ENCODE measurements at places on chromosomes 3 and 15.
A peak's percentile ranks its signal among the peaks of the same experiment; 100 is the strongest.

GRCh38 chr3:32553459-32553858 is 17.2 kb downstream of the DYNC1LI1 start:
- DNase-seq: no peak

DNA sequence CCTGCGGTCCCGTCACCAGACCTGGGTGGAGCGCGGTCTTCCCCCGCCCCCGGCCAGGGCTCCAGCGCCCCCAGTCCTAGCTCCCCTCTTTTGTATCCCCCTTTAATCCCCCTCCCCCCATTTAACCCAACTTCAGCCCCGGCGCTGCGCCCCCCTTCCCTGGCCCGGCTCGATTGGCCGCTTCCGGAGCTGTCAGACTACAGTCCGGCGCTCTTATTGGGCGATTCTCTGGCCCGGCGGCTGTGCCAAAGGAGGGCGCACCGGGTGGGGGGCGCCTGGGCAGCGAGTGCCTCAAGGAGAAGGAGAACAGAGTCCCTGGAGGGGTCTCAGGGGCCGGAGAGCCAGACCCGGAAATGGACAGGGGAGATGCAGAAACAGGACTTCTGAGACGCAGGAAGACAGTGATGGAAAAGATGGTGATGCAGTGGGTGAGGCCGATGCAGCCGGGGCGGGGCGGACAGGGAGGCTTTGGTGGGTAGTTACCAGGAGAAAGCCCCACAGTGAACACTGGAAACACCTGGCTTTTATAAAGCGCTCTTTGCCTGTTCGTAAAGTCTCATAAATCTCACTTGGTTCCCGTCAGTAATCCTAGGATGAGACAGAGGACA is 1.2 kb upstream of the ADCY5 start:
- DNase-seq: no peak

- no peak for DNase-seq
These were observed 9.3 kb upstream of the C15orf61 start for GRCh38 chr15:67511606-67512005.

DNA sequence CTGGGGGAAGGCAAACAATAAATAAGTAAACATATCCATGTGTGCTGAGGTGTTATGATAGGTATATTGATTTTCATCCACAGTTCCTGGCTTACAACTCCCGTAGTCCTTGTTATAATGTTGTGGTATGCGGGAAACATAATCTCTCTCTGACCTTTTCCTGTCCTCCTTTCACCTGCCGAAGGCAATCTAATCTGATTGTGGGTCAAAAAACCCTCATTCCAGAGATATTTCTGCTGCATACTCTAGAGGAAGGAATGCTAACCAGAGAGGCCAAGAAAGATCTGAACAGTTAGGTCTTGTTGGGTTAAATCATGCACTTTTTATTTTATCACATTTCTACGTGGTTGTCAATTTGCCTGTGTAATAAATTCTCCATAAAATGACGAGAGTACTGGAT is 383.6 kb upstream of the SEMA6D start:
- no peak for DNase-seq

- DNase-seq: no peak
These were observed 28.6 kb downstream of the DAPK2 start for GRCh38 chr15:64017591-64018163.

DNA sequence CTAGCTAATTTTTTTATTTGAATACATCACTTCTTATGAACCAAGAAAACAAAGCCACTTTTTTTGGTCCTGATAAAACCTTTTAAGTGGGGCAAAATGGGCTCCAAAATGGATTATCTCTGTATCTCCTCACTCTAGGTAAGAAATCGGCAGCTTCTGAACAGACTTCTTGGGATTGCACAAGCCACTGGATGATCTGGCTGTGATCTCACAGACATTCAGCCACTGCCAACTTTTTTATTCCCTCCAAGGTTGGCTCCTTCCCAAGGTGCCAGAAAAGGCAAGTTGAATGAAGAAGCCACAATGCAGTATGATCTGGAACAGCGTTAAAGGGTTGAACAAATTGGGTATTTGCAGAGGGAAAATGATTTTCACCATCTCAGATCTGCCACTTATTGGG is 73.2 kb downstream of the PRICKLE2 start:
- no peak for DNase-seq

GRCh38 chr3:54841471-54841870 is 86.4 kb downstream of the LRTM1 start:
- no peak for DNase-seq

DNA sequence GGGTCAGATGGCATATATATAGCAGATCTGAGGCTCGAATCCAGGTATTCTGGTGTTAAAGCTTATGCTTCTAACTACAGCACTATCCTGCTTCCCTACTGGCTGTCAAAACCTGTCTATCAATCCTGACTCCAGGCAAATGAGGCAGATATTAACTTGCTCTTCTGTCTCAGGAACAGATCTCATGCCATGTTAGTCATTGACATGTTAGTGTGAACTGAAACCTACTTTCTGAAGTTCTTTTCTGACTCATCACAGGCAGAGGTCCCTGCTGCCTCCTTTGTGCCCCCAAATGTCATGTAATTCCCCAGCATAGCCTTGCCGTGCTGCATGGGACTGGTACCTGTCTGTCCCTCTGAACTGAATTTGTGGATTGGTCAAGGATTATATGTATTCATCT is 125.0 kb upstream of the SMAD3 start:
- DNase-seq: peak; percentile 67

DNA sequence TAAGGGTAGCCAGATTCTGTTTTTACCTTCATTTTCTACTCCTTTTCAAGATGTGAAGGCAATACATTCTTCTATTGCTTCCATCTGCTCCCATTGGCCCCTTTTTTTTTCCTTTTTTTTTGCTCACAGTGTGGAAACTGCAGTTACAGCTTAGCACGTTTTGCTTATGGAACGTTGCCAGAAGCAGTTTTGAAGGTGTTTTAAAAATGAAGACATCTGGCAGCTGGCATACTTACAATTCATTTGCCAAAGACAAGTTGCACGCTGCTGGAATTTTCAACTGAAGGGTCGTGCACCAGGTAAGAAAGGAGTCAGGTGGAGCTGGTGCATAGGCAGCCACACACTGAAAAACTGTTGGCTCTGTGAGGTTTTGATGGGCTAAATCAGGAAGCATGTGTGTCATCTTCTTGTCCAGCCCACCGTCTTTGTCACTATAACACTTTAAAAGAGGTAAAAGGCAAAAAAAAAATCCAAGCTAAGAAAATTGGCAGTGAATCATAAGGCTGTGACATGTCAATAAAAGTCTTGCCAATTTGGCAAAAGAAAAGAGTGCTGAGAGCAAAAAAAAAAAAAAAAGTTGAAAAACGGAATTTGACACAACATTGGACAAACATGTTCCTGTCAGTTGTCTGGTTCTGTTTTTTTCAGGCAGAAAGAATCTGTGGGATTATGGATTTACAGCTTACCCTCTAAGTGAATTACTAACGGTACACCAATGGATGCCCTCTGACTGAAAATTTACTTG is 225.4 kb upstream of the SOX2 start:
- no peak for DNase-seq

DNA sequence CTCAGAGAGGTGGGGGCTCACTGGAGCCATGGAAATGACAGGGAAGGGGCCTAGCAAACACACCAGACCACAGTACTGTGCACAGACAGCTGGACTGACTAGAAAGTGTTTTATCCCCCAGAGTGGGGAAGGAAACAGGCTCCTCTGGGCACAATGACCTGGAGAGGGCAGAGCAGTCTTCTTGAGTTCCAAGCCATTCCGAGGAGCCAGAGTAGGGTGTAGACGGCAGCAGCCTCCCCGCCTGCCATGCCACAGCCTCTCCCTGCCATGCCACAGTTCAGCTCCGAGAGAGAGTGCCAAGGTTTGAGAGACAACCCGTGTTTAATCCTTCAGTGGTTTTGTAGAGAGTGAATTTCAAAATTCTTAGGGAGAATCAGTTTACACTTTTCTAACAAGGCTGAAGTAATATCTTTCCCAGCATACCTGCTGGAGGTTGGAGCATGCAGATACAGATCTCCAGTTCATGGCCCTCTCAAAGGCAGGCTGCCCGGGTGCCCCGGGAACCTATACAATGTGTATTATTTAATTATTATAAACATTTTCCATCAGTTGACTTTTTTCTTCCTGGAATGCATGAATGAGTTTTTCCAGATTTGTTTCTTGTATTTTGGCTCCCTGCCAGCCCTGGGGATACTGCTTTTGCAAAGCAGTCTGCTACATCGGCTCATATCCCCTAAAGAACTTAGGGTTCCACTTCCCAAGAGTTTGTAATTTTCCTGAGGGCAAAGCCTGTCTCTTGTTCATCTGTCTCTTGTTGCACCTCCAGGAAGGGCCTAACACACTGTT is 3.2 kb downstream of the PODXL2 start:
- DNase-seq: no peak

- no peak for DNase-seq
These were observed 1271.7 kb upstream of the GBE1 start for GRCh38 chr3:83033133-83033532.

GRCh38 chr3:12986986-12987385 is 86.2 kb downstream of the IQSEC1 start:
- no peak for DNase-seq

- DNase-seq: no peak
These were observed 11.8 kb downstream of the TNK2 start for GRCh38 chr3:195896361-195897080.

GRCh38 chr15:29569533-29570092 is 252.7 kb downstream of the TJP1 start:
- no peak for DNase-seq

DNA sequence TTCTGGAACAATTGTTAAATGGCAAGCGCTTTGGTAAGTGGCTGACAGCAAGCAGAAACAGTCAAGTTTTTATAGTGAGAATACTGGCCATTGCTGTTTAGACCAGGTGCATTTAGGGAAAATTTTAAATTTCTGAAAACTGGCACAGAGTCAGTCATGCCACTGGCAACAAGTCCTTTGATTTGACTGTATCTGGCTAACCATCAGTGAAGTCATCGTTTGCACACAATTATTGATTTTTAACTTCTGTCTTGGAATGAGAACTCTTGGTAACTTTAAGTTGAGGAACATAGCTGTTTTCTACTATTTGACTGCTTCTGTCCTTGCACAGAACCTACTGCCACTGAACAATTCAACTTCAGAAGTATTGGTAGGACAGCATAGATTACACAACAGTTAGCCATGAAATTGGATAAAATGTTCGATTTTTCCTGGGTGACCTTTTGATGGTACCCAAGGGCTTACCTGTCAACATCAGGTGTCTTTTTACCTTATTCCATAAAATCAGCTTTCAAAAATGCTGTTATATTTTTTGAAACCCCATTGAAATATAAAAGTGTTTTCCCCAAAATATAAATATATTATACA is 225.0 kb downstream of the PDZRN3 start:
- DNase-seq: no peak

DNA sequence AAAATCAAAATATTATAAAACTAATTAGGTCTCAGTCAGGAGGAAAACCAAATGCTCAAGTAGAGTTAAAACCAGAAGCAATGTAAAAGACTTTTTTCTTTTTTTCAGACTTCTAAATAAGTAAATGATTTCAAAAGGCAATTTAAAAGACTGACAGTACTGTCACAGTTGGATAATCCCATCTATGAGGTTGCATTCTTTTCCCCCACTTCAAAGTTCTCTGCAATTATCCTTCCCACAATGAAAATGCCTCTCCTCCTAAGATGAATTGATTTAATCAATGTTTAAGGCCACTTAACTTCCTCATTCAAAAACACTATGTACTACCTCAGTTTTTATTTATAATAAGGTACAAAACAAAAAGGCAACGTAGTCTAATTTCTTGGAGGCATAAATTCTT is 8.1 kb downstream of the MRPL3 start:
- no peak for DNase-seq

DNA sequence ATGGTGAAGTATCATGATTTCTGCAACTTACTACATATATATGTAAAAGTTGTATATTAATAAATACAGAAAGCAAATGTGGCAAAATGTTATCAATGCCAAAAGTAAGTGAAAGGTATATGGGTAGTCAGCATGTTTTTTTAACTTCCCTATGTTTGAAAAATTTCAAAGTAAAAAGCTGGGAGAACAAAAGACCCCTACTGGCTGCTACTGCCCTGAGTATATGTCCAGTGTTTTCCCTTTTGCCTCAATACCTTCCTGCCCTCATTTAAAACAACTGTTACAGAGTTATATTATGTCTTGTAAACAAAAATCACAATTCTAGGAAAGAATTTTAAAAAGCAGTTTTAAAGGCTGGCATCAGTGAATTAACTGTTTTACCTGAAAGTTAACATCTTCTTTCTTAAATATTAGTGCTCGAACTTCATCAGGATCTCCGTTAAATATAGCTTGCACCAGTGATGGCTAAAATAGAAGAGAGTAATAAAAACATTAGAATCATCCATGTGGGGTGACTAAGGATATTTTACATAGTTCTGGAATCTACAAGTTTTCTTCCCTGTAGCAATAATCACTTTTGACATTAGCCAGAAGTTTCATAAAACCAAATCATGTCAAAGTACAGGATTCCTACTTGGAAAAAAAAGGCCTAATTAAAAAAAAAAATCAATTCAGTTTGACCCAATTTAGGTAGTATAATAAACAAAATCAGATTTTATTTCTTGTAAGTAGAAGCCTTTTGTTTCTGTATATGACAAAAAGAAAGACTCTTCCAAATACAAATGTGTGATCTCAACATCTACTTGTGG is 2.7 kb downstream of the ANKRD28 start:
- no peak for DNase-seq

GRCh38 chr3:46833346-46834300 is 29.6 kb downstream of the MYL3 start:
- no peak for DNase-seq

- no peak for DNase-seq
These were observed 22.0 kb upstream of the PIGZ start for GRCh38 chr3:196990601-196991007.

GRCh38 chr3:15535732-15536131 is 14.2 kb upstream of the COLQ start:
- no peak for DNase-seq

DNA sequence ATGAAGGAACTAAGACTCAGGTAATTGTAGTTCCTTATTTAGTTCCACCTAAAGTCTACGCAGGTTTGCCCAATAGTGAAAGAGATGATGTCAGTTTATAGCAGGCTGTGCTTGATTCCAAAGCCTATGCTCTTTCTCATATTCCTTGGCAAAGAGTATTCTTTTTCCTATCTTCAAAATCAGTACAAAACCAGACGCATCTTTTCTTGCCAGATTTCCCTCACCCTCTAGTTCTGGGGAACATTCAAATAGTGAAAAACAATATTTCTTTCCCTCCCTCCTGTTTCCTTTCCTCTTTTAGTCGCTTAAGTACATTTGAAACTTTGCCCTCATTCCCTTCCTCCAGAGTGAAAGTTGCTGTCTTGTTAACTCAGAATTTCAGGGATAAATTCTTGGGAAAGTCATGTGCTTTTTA is 134.6 kb upstream of the PDZRN3 start:
- no peak for DNase-seq

GRCh38 chr15:78108300-78109084 is 16.1 kb downstream of the SH2D7 start:
- peak; percentile 81 for DNase-seq

DNA sequence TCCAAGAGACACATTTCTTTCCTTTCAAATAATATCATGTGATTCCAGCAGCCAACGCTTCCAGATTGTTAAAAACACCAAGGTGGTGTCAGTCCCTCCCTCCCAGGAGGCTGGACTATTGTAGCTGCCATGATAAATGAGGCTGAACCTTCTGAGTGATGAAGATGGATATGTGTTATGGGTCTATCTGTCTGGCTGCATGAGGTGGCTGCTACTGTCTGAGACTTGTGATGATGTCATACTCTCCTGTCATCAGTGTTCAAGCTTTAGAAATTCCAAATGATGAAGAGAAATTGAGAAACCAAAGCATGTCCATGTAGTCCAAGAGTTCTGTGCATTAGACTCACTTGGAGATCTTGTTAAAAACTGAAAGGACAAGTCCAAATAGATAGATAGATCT is 683.0 kb downstream of the NTRK3 start:
- no peak for DNase-seq

Measured in GM13977 (cell line).